ENCODE measurements at places on chromosomes 5 and 9.

GRCh38 chr9:132404228-132404881 lies 2.3 kb downstream of the TTF1 start:
- peaks cover 33% of the 10 kb centered on the region for H3K4me1 ChIP-seq
- H3K27me3 ChIP-seq: no peaks in the 10 kb centered on the region
- no peak for DNase-seq
- peak overlapping the region; percentile 98 for H3K27ac ChIP-seq
- peak overlapping the region; percentile 95 for H3K4me3 ChIP-seq

DNA sequence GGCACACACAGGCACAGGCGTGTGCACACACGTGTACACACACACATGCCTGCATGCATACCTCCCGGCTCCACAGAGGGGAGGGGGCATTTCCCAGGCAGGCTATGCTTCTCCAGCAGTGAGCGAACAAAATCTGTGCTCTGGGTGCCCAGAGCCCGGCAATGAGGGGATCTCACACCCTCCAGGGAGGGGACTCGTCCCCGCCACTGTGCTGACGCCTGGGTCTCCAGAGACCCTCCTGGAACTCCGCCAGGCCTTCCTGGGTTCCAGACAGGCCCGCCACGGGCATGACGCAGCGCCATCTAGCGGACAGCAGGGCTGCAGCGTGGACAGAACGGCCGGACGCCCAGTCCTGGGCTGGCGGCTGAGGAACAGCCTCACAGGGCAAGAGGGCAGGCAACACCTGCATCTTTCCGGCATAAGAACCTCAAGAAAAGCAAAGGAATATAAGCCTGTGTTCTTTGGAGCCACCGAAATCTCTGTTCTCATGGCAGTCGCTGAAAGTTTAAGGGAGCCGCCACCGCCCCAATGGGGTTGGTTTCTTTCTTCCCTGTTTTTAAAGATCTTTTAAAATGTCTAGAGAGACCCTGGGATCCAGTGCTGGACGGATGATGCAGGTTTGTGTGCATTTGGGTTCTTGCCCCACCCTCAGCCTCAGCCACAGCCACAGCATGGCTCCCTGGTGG lies 135.6 kb upstream of the PPP1R26 start:
- no peaks in the 10 kb centered on the region for H3K4me1 ChIP-seq
- H3K27ac ChIP-seq: no peak overlapping the region
- no peak overlapping the region for H3K4me3 ChIP-seq

GRCh38 chr5:150320044-150320613 lies 17.4 kb upstream of the ARSI start:
- peaks cover 10% of the 10 kb centered on the region for H3K27me3 ChIP-seq
- H3K36me3 ChIP-seq: peaks cover 5% of the 10 kb centered on the region
- no peak overlapping the region for H3K27ac ChIP-seq
- H3K4me3 ChIP-seq: no peak overlapping the region
- no peak for DNase-seq

DNA sequence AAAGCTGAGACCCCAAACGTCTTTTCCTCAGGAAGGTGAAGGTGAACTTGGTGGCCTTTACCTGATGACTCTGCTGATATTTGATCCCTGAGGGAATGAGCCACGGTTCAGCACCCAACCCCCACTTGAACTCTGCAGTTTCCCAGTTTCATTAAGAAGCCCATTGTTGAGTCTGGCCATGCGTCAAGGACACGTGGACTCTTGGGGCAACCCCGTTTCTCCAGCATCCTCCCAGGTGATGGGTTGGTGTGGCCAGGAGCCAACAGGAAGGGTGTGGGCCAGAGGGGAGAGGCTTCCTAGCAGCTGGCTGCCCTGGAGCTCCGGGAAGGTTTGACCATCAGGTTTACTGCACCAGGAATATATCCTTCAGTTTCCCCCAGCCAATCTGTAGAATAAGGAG lies 59.5 kb upstream of the GNE start:
- H3K27ac ChIP-seq: peak overlapping the region; percentile 78
- H3K36me3 ChIP-seq: no peaks in the 10 kb centered on the region
- H3K4me1 ChIP-seq: no peaks in the 10 kb centered on the region
- DNase-seq: no peak
- H3K4me3 ChIP-seq: no peak overlapping the region

- no peaks in the 10 kb centered on the region for H3K4me1 ChIP-seq
- no peak for DNase-seq
- no peak overlapping the region for H3K27ac ChIP-seq
- H3K4me3 ChIP-seq: no peak overlapping the region
- H3K36me3 ChIP-seq: no peaks in the 10 kb centered on the region
- H3K27me3 ChIP-seq: peaks cover 16% of the 10 kb centered on the region
Measured at GRCh38 chr9:92164490-92164889, 49.3 kb upstream of the SPTLC1 start.

DNA sequence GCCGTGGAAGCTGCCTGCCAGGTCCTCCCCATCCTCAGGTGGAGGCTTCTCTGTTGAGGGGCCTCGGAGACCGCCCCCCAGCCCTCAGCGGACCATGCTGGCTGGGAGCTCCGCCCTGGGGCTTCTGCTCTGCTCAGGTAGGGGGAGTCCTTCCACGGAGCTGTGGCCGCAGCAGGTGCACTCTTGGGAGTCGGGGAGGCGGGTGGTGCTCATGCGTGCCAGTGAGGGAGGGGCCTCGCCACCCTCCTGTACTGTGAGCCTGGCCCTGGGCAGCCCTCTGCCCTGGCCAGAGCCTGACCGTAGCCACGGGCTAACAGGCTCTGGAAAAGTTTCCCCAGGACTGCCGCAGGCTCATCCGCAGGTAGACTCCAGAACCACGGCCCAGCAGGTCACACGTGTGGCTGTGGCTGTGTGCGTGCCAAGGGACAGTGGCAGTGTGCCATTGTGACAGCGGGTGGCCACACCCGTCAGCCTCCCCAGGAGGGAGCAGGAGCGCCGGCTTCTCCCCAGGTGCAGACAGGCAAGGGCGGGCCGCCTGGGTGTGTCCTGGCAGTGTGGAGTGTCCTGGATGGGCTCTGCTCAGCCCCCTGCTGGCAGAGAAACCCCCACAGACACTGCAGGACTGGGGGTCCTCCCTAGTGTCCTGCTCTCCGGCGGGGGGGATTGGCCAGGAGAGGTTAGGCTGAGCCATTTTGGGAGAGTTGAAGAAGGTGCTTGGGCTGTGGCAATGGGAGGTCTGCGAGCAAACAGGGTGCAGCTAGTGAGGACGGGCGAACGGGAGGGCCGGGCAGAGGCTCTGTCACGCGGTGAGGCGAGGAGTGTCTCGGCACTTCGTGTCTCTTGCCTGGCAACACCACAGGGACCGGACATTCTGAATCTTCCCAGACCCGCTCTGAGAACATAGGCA lies 29.5 kb downstream of the TPPP start:
- H3K4me3 ChIP-seq: peak overlapping the region; percentile 49
- H3K4me1 ChIP-seq: peaks cover 7% of the 10 kb centered on the region
- no peak for DNase-seq
- no peaks in the 10 kb centered on the region for H3K27me3 ChIP-seq
- peak overlapping the region; percentile 43 for H3K27ac ChIP-seq

DNA sequence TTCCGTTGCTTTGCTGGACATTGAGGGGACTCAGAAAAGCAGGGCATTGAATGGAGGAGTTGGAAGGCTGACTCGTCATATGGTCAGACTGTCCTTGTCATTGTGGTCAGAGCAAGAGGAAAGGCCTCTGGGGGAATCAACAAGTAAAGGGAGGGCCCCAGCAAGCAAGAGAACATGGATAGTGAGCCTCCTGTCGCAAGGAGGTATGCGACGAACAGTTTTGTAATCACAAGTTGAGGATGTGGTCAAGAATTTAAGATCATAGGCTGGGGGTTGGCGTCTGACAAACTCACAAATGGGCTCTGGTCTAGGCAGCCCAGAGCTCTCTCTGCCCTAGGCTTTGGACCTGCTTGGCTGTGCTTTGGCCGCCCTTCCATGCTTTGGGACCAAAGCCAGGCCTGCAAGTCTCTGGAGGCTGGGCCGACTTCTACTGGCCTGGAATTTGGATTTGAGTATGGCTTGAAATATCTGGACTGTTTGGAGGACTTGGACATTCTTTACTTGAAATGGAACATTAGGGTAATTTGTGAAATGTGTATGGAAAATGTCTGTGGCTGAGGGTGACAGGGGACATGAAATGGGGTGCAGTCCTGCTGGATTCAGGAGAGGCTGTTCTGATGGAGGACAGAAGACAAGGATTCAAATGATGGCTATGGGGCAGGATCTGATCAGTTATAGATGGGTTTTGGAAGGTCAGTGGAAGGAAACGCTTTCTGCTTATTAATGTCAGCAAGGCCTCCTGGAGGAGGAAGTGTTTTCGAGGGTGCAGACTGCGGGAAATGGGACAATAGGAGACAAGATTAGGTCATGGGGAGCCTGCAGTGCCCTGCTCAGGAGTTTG lies 19.2 kb upstream of the NDST1 start:
- peak overlapping the region; percentile 9 for H3K4me3 ChIP-seq
- H3K27ac ChIP-seq: no peak overlapping the region
- peaks cover 6% of the 10 kb centered on the region for H3K36me3 ChIP-seq
- peaks cover 23% of the 10 kb centered on the region for H3K4me1 ChIP-seq

GRCh38 chr9:119533504-119533903 lies 164.3 kb upstream of the BRINP1 start:
- H3K27me3 ChIP-seq: no peaks in the 10 kb centered on the region
- no peak overlapping the region for H3K4me3 ChIP-seq
- no peak for DNase-seq
- H3K4me1 ChIP-seq: no peaks in the 10 kb centered on the region
- no peaks in the 10 kb centered on the region for H3K36me3 ChIP-seq

DNA sequence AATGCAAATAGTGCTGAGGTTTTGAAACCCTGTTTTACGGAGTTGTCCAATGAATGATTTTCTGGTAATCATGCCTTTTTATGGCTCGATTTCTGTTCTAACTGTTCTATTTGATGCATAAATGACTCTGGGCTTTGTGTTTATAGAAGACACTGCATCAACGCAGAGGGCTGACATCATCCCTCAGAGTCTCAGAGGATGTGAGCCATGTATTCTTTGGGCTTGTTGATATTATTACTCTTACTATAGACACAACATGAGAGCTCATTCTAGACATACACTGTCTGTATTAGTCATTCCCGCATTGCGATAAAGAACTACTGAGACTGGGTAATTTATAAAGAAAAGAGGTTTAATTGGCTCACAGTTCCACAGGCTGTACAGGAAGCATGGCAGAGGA lies 31.6 kb downstream of the CDH6 start:
- DNase-seq: no peak
- H3K27ac ChIP-seq: no peak overlapping the region
- H3K36me3 ChIP-seq: no peaks in the 10 kb centered on the region
- H3K27me3 ChIP-seq: no peaks in the 10 kb centered on the region
- no peak overlapping the region for H3K4me3 ChIP-seq
- H3K4me1 ChIP-seq: no peaks in the 10 kb centered on the region

GRCh38 chr9:132008184-132008803 lies 71.4 kb downstream of the MED27 start:
- H3K36me3 ChIP-seq: peaks cover 11% of the 10 kb centered on the region
- peaks cover 35% of the 10 kb centered on the region for H3K4me1 ChIP-seq
- no peak overlapping the region for H3K4me3 ChIP-seq
- no peak for DNase-seq

- H3K4me3 ChIP-seq: no peak overlapping the region
- no peaks in the 10 kb centered on the region for H3K36me3 ChIP-seq
- peaks cover 32% of the 10 kb centered on the region for H3K27me3 ChIP-seq
- no peak overlapping the region for H3K27ac ChIP-seq
- no peak for DNase-seq
- H3K4me1 ChIP-seq: no peaks in the 10 kb centered on the region
Measured at GRCh38 chr9:68821911-68822310, 116.9 kb downstream of the PIP5K1B start.

DNA sequence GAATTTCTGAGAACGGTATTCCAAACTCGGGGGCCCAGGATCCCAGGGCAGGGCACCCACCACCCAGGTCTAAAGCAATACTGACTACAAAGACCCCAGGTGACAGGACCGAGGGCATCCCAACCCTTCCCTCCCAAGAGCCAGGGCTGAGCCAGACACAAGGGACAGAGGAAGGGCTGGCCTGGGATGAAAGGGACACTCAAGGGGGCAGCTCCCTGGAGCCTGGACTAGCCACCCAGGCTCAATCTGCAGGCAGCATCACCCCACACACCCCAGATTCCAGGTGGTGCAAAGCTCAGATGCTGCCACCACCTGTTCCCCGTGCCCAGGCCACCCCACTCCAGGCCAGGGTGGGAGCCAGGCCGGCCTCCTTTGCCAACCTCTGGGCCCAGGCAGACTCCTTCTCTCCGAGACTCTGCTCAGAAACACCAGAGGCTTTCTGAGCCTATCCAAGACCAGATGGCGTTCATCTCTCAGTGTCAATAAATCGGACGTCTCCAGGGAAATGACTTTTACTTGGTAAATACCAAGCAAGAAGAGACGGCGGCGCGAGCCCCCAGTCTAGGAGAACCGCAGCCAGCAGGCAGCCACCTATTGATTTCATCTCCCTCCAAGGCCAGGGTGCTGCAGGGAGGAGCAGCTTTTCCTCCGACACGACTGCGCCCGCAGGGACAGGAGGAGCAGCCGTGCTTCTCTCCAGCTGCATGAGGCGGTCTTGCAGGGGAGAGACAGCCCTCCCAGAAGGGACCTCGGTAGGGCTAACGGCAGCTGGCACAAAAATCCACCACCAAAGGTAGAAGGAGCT lies 94.1 kb upstream of the ADAMTS2 start:
- H3K4me1 ChIP-seq: no peaks in the 10 kb centered on the region
- DNase-seq: no peak
- H3K27ac ChIP-seq: no peak overlapping the region
- H3K36me3 ChIP-seq: peaks cover 2% of the 10 kb centered on the region

DNA sequence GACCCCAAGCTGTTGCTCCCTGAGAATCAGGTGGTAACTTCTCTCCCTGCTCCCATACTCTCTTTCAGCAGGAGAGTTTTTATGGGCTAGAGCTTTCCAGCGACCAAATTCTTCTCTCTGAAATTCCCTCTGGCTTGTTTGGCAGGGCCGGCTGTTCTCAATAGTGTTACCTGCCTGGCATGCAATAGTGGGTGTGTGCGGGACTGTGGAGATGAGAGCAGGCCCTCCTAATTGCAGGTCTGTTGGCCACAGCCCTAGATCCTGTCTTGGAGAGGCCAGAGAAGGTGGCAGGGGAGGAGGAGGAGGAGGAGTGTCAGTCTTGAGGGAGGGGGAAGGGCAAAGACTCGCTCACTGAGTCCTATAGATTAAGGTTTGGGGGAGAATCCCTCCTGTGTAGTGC lies 29.5 kb downstream of the AQP7 start:
- peaks cover 11% of the 10 kb centered on the region for H3K4me1 ChIP-seq
- H3K27me3 ChIP-seq: no peaks in the 10 kb centered on the region
- peak overlapping the region; percentile 60 for H3K27ac ChIP-seq

GRCh38 chr9:95528908-95529502 lies 12.2 kb upstream of the PTCH1 start:
- no peak for DNase-seq
- H3K36me3 ChIP-seq: no peaks in the 10 kb centered on the region
- H3K4me3 ChIP-seq: no peak overlapping the region
- no peak overlapping the region for H3K27ac ChIP-seq
- H3K4me1 ChIP-seq: no peaks in the 10 kb centered on the region

DNA sequence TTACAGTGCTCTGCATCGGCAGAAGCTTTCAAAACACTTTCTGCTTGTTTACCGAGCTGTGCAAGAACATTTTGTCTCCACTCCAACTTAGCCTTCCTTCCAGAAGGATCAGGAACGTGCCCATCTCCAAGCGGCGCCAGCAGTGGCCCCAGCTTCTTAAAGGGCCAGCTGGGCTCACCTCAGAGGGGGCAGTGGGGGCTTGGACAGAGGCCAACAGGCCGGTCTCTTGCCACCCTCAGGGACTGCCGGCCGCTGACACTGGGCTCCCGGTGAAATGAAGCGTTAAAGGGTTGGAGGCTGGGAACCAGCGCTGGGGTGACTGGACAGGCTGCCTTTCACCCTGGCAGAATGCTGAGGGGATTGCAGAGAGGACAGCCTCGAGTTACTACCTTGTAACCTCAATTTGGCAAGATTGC lies 67.0 kb upstream of the RNU6ATAC start:
- H3K27me3 ChIP-seq: no peaks in the 10 kb centered on the region
- no peak overlapping the region for H3K27ac ChIP-seq
- H3K36me3 ChIP-seq: no peaks in the 10 kb centered on the region
- no peak for DNase-seq
- no peak overlapping the region for H3K4me3 ChIP-seq

All from T-helper 17 cell (primary cell).